ENCODE measurements at places on chromosomes 7 and 10.

DNA sequence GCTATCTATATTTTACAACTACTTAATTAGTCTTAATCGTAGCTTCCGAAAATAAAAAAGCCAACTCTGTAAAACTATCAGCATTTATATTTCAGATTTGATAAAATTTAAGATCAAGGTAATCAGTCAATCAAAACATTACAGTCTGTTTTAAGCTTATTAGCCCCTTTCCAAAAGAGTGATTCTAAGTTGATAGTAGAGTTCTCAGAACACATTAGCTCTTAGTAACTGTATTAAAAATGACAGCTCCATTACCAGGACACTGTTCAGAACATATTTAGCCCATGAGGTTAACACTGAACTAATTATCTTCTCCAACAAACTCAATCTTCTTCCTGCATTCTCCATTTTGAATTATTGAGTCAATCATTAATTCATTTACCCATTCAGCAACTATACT, 110.3 kb upstream of the PALS2 start:
- no peak for DNase-seq

- no peak for DNase-seq
Measured at GRCh38 chr10:59677253-59677831, 32.3 kb downstream of the SLC16A9 start.

DNA sequence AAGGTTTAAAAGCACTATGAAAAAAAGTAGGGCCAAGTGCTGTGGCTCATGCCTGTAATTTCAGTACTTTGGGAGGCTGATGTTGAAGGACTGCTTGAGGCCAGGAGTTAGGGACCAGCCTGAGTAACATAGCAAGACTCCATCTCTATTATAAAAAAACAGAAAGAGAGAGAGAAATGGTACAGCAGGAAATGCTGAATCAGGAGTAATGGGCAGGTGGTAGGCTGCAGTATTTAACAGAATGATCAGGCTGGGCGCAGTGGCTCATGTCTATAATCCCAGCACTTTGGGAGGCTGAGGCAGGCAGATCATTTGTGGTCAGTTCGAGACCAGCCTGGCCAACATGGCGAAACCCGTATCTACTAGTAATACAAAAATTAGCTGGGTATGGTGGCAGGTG, 49.6 kb downstream of the SCD start:
- no peak for DNase-seq

DNA sequence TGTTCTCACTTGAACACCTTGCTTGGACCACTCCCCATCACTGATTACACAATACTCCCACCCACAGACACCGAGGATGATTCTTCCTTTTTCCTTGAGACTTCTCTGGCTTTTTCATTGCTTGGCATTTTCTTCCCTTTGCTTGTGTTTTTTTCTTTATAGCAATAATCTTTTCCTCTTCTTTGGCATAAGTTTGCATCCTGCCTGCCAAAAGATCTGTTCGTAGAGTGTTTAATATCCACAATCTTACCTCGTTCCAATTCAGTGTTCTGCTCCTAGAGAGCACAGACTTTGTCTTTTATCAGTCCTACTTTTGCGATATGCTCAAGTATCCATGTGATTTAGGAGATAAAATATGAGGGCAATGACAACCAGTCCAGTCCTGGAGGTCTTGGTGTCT, 303.3 kb upstream of the CDC14C start:
- no peak for DNase-seq

- peak; percentile 71 for DNase-seq
Measured at GRCh38 chr7:111076205-111076604, 14.7 kb upstream of the LRRN3 start.
